NCI-H510A (cell line): ENCODE measurements at places on chromosomes 2 and 18.

GRCh38 chr2:212264187-212264586 lies 274.4 kb downstream of the ERBB4 start:
- DNase-seq: no peak

- DNase-seq: no peak
Measured at GRCh38 chr18:8962192-8962779, 140.2 kb upstream of the NDUFV2 start.

- peak; percentile 36 for DNase-seq
Measured at GRCh38 chr2:121128741-121129659, 156.0 kb downstream of the TFCP2L1 start.

- no peak for DNase-seq
Measured at GRCh38 chr2:166092889-166093288, 34.9 kb downstream of the SCN1A start.

GRCh38 chr2:212722046-212722445 lies 183.4 kb upstream of the ERBB4 start:
- DNase-seq: no peak
